ENCODE measurements at places on chromosomes 2 and 18. TPM values are rescaled to one million over a fixed set of nuclear protein-coding genes. Genes with fewer than 3 reads are reported as not detected.

GDF7 gene
- 0.08 TPM for total RNA-seq

PECR gene
- 15.7 TPM for total RNA-seq

FHOD3 gene
- total RNA-seq, result 2.8 TPM

CNTNAP5 gene
- not detected for total RNA-seq

DSG4 gene
- total RNA-seq, result not detected

CMPK2 gene
- total RNA-seq, result 1.1 TPM

SF3B1 gene
- 131 TPM for total RNA-seq

ADCYAP1 gene
- total RNA-seq, result not detected

C1QL2 gene
- 0.06 TPM for total RNA-seq

CELF4 gene
- total RNA-seq, result 0.10 TPM

ACMSD gene
- not detected for total RNA-seq

ZEB2 gene
- 8.0 TPM for total RNA-seq

LIPG gene
- total RNA-seq, result 0.19 TPM

C2orf80 gene
- not detected for total RNA-seq

CAPN14 gene
- 0.07 TPM for total RNA-seq

TNFAIP6 gene
- 1.7 TPM for total RNA-seq

UNC80 gene
- total RNA-seq, result not detected
